ENCODE measurements at places on chromosomes 2 and 18.

- no peak for DNase-seq
Observed at GRCh38 chr18:7169601-7170000, 52.0 kb upstream of the LAMA1 start.

GRCh38 chr2:235876099-235876679 is 292.0 kb downstream of the GBX2 start:
- DNase-seq = no peak

- no peak for DNase-seq
Observed at GRCh38 chr2:110121052-110121334, 5.4 kb upstream of the MALL start.

- DNase-seq = no peak
Observed at GRCh38 chr2:188682838-188683237, 291.3 kb upstream of the COL3A1 start.

- peak; percentile 19 for DNase-seq
Observed at GRCh38 chr2:10654069-10654468, 35.7 kb downstream of the NOL10 start.

- no peak for DNase-seq
Observed at GRCh38 chr18:45349019-45349418, 266.3 kb upstream of the SLC14A2 start.

GRCh38 chr18:77063260-77063659 is 69.3 kb downstream of the MBP start:
- peak; percentile 74 for DNase-seq

DNA sequence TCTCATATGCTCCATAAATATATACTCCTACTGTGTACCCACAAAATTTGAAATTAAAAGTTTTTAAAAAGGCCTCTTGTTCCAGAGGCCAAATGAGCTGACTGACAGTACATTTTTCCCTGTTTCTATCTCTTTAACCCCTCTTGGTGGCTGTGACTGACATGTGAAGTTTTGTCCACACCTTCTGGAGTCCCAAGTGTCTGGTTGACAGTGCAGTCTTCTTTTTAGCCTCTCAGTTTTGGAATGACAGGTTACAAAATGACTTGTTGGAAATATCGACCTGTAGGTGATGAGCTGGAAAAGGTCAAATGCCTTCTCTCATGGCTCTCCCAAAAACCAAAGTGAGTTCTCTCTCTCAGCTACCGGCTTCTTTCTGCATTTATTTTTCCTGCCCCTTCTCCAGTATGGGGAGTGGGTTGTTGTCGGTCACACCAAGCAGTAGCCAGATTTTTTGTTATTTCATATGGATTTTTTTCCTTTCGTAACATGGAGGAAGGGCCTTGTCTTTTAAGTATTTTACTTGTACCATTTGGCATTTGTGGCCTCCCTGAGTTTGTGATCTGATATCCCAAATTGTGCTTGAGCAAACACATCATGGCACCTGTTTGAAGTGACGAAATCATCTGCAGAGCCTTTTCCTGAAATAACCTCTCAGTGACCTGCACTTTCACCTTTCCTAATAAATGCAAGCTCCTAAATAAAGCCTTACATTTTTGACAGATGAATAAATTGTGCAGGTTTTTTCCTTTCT is 143.9 kb downstream of the ESCO1 start:
- DNase-seq = no peak

- DNase-seq = no peak
Observed at GRCh38 chr18:22348521-22349316, 69.0 kb downstream of the CTAGE1 start.

DNA sequence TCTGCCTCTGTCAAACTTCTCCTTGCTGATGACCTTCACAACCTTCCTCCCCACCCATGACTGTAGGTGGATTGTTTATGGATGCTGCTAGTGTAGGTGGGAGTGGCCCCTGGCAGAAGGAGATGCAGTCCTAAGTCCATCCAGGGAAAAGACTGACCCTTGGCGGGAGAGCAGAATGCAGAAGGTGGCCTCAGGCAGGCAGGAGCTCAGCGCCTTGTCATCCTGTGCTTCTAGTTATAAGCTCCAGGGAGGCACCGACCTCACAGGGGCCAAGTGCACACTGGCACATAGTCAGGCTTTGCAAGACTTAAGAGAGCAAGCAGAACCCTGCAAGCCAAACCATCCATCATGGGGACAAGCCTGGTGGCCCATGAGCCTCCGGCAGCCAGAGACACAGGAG is 74.4 kb downstream of the CAPN13 start:
- DNase-seq = no peak

GRCh38 chr2:176100547-176101140 is 1.0 kb downstream of the HOXD12 start:
- DNase-seq = no peak

DNA sequence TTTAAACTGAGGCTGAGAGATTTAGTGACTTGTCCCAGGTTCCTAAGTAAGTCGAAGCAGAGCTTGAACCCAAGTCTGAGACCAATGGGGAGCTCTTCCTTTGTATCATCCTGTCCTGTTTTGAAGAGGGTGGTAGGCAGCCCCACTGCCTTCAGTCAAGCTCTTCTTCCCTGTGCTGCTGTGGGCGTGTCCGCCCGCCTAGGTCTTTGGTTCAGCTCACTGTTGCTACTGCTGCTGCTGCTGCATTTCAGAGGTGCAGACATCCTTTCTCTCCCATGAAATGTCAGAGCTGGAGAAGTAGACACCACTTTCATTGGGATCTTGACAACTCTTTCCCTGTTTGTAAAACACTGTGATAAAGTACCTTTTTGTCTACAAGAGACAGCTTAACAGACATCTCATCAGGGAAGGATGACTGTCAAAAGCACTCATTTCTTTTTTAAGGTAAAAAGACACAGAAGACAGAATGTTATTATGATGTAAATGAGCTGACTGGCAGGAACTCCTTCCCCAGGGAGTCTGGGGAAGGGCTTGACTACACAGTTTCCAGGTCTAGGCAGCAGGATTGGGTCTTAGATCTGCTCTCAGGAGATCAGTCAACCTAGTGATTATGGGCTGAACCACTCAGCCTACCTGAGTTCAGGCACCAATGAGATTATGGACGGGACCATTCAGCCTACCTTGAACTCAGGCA is 91.7 kb upstream of the TRIB2 start:
- no peak for DNase-seq

DNA sequence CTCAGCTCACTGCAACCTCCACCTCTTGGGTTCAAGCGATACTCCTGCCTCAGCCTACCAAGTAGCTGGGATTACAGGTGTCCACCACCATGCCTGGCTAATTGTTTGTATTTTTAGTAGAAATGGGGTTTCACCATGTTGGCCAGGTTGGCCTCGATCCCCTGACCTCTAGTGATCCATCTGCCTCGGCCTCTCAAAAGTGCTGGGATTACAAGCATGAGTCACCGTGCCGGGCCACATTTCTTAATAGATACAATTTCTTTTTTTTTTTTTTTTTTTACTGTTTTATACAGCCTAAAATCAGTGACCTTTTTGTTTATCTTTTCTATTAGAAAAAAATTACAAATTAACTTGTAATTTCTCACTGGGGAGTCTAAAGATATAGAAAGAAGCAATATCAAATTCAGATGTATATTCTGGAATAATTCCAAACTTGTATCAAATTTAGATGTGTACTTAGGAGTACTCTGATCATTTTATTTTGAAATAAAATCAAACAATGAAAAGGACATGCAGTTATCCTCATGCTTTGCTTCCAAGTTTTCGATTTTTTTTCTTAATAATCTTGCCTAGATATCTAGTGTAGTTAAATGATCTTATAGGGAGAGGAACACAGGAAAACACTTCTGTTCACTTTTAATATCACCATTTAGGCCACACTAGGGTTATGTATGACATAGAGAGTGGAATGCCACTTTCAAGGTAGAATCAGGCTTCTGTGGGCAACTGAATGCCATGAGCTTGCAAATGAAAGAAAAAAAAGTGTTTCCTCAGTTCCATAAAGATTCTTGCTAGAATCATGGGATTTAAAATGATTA is 1089.3 kb downstream of the SUCLG1 start:
- DNase-seq = no peak

DNA sequence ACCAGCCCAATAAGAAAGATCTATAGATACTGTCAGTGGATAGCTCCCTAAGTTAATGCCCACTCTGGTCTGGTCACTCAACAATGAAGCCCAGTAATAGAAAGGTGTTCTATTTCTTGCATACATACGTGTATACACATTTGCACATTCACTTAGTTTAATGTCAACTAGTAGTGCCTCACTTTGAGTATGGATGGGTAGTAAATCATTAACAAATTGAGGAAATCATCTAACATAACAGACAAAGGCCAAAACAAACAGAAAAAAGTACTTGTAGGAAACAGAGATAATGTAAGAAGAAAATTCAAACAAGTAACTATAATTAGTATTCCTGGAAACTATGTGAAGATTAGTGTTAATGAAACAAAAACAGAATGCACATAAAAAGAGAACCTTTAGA is 13.3 kb upstream of the CCDC195 start:
- no peak for DNase-seq

DNA sequence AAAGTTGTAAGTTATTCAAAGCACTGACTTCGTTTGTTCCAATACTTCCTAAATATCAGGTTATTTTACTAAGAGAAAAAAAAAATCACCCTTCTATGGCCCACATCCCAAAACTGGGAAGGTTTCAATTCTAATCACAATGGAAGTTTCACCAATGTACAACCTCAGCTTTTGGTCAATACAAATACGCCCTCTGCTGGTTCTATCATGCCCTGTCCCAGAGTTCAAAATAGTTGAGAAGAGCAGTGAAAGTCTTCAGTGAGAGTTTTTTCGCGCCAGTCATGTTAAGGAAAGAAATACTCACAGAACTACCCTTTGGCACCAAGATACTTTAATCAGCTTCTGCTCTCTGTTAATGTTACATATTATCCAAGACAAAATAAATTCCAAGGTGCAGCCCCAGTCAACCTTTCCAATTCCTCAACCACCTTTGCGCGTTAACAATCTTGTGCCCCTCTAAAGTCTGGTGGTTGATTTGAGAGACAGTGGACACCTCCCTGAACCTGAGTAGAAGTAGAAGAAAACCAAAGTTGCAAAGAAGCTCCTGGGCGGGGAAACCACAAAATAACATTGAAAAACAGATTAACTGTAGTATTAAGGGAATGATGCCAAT is 59.9 kb downstream of the SUMO1 start:
- DNase-seq = peak; percentile 75

DNA sequence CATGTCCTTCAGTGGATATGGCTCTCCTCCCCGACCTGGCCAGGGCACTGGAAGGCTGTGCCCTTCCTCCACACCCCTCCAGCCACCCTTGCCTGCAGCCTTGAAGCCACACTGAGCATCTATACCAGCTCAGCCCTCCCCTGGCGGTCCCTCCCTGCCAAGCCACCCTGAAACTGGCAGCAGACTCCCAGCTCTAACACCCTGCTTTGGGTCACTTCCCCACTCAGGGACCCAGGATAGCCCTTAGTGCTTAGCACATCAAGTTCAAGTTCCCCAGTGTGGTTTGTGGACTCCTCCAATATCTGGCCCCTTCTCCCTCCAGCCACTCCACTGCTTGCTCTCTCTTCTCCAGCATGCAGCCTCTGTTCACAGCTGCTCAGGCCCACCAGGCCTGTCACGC is 89.4 kb downstream of the TNS1 start:
- no peak for DNase-seq

DNA sequence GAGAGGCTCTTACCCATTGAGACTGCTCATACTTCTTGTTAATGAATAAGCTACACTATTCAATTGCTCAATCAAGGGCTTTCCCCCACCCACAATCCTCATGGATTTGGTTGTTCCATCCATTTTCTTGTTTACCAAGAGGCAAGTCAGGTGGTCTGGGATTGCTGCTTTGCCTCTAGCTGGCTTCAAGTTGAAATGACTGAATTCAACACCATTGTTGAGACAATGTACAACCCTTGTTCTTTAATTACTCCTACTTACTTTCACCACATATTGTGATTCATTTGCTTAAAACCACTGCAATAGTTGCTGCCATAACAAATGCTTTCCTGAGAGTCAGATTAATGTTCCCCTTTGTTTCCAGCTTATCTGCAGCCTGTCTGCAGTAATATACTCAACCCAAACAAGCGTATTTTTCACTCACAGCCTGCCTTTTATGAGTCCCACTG is 532.2 kb downstream of the RIT2 start:
- no peak for DNase-seq

DNA sequence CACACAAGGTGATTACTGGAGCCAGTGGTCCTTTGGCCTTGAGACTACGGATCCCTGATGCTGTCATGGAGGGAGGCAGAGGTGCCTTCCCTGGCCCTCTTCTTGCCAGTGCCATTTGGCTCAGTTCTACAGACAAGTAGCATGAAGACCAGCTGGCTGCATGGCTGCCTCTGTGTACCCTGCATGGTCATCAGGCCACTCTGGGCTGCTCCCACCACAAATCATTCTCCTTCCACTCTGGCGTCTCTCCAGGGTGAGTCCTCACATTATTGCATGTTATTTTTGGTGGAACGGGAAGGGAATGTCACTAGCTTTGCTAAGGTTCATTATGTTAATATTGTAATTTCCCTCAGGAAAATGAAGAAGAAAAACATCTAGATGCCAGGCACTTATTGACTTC is 229.8 kb downstream of the VAPA start:
- no peak for DNase-seq

DNA sequence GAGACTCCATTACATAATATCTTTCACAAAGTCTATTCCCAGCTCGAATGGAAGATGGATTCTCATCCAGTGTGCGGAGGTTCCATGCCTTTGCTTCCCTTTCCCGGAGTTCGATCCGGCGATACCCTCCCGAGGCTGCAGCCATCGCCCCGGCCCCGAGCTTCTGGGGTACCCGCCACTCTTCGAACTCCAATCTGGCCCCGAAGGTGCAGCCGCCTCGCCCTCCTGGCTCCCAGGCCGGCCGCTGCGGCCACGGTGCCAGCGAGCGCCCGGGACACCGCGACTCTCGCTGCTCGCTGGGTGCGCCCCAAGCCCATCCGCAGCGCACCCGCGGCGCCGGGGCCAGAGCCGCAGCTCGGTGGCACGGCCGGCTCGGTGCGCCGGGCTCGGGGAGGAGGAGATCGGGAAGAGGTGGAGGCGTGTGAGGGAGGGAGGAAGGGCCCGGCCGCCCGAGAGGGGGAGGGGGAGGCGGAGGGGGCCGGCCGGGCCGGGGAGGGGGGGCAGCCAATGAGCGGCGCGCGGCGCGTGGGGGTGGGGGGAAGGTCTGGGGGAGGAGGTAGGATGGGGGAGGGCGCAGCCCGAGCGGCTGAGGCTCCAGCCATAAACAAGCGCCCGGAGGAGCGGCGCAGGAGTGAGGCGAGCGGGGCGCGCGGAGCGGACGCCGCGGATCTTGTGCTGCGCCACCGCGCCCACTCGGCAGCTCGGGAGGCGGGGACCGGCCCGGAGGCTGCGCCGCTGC is at the start of gene CRIM1:
TSS of gene CRIM1 (plus strand) at position 628 of the 739 bp plus-strand sequence. CDS start 515 bp downstream, outside the sequence.
- peak; percentile 87 for DNase-seq

DNA sequence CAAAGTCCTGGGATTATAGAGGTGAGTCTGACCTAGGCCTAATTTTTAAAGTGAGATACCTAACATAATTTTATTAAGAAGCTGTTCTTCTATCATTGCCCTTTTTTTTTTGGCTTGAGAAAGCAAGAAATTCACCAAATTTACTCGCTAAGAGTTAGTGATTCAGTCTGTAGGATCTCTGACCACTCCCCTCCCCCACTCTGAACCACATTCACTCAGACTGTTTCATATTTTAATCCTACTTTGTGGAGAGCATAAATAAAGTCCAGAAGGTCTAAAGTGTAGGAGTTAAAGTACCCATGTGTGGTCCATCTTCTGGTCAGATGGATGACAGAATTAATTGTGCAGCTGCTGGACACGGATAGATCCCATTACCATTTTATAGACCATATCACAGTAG is 115.8 kb upstream of the MGAT5 start:
- no peak for DNase-seq

- DNase-seq = no peak
Observed at GRCh38 chr2:151042964-151043363, 218.7 kb downstream of the RBM43 start.

- DNase-seq = no peak
Observed at GRCh38 chr18:43314941-43315340, 37.7 kb upstream of the SYT4 start.

GRCh38 chr2:234569776-234570430 is 73.0 kb upstream of the ARL4C start:
- no peak for DNase-seq

Data from fibroblast of mammary gland (primary cell).